ENCODE measurements at places on chromosomes 5 and 9.
A peak's percentile ranks its signal among the peaks of the same experiment; 100 is the strongest.

DNA sequence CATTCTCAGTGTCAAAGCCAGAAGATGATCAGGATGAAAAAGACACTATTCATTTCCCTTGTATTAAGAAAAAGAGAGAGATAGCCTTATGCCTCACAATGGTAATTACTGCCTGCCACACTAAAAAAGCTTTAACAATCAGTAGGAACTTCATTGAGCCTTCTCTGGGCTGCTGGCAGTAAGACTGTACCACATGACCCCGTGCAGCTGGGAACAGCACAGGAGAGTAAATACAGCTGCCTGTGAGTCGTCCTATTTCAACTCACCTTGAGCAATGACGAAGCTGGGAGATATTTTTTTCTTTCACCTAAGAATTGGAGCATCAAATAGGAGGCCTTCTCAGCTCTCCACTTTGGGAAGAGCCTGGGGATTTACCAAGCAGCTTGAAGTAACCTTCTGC, 316.3 kb downstream of the GABRB2 start:
- DNase-seq = peak; percentile 81

- no peak for DNase-seq
Observed at GRCh38 chr5:72246954-72247442, 73.0 kb downstream of the MRPS27 start.

DNA sequence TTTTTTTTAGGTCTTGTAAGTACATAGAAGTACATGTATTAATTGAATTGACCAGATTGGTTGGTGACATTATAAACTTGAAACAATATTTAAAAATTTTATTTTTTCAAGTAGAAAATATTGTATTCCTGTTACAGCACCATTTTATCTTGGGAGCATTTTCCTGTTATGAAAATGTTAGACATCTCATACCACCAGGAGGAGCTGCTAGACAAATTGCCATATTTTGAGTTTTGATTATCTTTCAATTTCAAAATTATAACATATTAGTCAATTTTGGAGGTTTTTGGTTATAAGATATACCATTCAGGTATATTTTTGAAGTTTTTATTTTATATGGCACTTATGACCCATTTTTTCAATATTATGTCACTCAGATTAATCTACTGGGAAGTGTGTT, 84.4 kb downstream of the CNTLN start:
- no peak for DNase-seq

DNA sequence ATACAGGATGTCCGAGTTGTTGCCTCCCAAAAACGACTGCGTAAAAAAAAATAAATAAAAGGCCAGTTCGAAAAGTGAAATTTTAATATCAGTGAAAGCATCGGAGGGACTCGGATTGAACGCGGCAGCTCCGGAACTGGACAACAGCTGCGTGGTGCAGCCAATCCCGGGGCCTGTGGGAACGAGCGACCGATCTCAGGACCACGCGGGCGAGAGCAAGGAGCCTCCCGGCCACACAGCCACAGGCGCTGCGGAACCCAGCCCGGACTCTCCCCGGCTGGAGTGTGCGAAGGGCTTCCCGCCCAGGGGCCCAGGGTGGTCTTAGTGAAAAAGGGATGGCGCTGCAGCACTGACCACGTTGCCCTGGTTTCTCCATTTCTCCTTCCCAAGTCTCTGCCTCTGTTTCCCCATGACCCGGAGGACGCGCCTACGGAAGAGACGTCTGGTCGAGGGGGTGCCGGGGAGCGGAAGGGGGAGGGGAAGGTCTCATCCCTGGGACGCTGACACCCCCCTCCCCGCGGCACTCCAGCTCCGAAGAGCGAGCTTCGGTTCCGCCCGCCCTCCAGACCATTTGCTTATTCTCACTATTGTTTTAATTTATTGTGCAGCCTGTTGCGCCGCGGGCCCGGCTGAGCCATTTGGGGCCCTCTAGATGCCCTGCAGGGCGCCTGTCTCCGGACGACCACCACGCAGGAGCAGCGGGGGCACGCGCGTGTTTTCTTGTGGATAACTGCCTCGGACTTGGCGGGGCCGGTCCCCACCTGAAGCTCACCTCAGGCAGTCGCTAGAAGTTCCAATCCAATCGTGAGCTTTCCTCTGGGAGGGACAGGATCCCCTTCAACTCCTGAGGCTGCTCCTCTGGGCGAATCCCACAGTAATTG, 303.0 kb downstream of the PARP8 start:
- no peak for DNase-seq

- no peak for DNase-seq
Observed at GRCh38 chr5:131684051-131684450, 49.0 kb upstream of the RAPGEF6 start.

DNA sequence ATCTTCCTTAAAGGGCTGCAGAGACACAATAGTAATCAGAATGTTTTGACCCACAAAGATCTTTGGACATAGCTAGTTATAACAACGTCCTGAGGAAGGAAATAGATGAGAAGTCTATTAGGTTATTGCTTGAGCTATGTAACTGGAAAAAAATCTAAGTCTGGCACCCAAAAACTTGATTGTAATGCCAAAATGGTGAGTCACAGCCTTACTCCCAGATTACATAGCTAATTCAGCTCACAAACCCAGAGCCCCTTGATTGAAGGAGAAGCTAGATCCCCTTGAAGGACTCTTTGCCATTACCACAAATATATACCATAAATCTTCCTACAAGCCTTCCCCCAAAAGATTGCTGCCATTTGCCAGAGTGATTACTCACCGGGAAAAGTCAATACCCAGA, 341.8 kb upstream of the KIF2A start:
- no peak for DNase-seq

DNA sequence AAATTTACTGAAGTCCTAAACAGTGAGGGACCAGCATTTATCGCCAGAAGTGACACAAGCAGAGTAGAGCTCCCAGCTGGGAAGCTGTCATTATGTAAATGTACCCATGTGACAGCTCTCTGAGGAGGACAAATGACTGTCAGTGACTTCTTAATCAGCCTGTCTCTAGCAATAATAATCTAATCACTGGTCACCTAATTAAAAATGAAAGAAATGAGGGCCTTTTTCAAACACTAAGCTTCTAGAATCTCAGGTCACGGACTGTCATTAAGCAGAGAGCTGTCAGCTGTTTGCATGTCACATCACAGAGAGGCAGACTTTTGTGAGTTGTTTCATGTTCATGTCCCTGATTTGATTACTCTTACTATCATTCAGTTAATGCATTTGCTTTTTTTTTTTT, 77.9 kb upstream of the FBXL17 start:
- DNase-seq = no peak

GRCh38 chr9:90613502-90613901, 29.1 kb downstream of the DIRAS2 start:
- no peak for DNase-seq

DNA sequence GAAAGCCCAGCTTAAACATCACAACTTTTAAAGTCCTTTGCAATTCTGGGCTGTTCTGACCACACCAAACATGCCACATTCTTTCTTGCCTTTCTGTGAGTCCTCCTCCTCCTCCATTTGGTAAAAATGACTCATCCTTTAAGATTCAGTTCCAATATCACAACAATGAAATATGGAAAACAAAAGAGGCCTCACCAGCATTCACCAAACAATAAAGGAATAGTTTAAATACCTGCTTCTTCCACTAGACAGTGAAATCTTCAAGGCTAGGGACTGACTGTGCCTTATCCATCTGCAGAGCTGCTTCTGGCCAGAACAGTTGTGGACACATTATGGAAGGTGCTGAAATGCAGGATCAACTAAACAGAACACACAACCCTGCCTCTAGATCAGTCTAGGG, 36.0 kb downstream of the NR6A1 start:
- no peak for DNase-seq

GRCh38 chr9:137705906-137706305, 87.1 kb downstream of the EHMT1 start:
- DNase-seq = no peak

DNA sequence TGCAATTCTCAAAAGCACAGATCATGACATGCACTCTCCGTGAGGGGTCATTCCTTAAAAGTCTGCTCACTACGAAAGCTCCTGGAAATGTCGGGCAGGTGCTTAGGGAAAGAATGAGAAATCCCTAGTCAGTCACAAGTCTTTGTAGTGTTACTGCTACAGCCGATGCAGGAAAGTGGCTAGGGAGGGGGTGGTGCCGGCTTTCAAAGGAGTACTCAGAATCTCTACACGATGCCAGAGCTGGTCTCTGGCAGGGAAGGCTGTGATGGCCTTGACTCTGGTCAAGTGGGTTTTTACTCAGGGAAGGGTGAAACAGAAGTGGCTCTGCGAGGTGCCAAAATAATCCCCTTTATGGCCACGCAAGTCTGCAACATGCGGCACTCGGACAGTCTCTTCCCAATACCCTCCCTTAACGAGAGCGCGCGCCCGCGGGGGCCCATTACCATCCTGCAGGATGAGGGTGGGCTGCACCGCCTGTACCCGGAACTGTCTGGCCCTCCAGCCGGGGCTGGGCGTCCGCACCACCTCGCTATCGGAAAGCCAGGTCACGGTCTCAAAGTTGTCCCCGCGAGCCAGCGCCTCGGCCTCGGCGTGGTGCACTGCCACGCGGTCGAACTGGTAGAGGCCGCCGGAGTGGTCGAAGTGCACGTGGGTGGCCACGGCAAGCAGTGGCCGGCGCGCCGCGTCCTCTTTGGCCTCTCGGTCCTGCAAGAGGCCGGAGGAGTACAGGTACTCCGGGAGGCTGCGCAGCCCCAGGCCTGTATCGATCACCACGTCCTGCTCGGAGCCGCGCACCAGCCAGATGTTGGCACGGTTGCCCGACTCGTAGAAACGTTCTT, 956 bp downstream of the MBLAC2 start:
- DNase-seq = peak; percentile 12

GRCh38 chr5:34639852-34640626, 16.1 kb upstream of the RAI14 start:
- no peak for DNase-seq

GRCh38 chr5:14560091-14560595, 21.4 kb upstream of the OTULINL start:
- DNase-seq = peak; percentile 28

GRCh38 chr9:133086894-133087293, 25.1 kb downstream of the CEL start:
- DNase-seq = no peak

- DNase-seq = peak; percentile 75
Observed at GRCh38 chr5:16552666-16553343, 64.0 kb downstream of the RETREG1 start.

GRCh38 chr5:169666365-169666764, 29.3 kb downstream of the DOCK2 start:
- no peak for DNase-seq

- DNase-seq = no peak
Observed at GRCh38 chr9:127549751-127550150, 62.3 kb upstream of the STXBP1 start.

DNA sequence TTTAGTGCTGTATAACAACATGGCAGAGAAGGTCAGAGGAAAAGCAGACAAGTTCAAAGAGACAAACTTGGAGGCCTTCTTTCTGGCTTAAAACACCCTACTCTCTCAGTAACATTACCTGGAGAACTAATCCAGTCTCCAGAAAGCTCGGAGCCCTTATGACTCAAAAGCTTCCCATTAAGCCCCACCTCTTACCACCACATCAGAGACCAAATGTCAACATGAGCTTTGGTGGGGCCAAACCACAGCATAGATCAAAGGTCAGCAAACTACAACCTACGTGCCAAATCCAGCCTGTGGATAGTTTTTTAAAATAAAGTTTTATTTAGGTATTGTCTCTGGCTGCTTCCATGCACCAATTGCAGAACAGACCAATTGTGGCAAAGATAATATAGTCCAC, 589.9 kb downstream of the DNAH5 start:
- no peak for DNase-seq

GRCh38 chr5:125176005-125176390, 429.6 kb upstream of the ZNF608 start:
- DNase-seq = no peak

DNA sequence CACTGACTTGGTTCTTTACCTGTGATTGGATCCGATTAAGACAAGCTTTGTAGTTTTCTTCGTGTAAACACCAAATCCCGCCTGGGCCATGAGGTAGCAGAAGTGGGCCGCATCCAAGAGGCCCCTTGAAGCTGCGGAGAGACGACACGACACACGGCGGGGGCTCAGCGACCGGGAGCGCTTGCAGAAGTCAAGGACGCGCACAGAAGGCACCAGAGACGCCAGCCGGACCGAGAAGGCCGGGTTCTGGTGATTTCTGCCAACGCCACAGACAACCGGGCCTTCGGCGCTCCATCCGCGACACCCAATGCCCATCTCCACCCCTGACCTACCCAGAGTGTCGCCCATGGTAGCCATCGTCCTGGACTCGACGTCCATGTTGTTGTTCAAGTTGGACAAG, 19.8 kb upstream of the INPP5E start:
- no peak for DNase-seq

- DNase-seq = no peak
Observed at GRCh38 chr9:524008-524407, 309.3 kb downstream of the DOCK8 start.

DNA sequence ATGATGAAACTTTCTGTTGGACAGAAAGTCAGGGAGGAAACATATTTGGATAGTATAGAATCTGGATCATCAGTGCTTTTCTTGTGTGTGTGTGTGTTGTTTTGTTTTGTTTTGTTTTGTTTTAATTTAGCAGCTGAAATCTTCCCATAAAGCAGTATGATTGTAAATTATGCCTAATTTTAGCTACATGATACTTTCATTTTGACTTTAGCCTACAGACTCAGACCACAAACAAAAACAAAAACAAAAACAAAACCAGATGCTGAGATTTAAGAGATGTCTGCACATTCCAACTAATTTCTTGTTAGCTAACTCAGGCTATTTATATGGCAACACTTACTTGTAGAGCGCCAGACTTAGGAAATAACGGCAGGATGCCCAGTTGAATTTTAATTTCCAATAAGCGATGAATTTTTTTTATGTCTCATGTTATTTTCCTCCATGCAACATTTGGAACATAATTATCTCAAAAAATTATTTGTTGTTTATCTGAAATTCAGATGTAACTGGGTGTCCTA, 119.5 kb upstream of the TRPC7 start:
- no peak for DNase-seq

GRCh38 chr5:80975065-80975464, 14.9 kb downstream of the RASGRF2 start:
- DNase-seq = no peak

DNA sequence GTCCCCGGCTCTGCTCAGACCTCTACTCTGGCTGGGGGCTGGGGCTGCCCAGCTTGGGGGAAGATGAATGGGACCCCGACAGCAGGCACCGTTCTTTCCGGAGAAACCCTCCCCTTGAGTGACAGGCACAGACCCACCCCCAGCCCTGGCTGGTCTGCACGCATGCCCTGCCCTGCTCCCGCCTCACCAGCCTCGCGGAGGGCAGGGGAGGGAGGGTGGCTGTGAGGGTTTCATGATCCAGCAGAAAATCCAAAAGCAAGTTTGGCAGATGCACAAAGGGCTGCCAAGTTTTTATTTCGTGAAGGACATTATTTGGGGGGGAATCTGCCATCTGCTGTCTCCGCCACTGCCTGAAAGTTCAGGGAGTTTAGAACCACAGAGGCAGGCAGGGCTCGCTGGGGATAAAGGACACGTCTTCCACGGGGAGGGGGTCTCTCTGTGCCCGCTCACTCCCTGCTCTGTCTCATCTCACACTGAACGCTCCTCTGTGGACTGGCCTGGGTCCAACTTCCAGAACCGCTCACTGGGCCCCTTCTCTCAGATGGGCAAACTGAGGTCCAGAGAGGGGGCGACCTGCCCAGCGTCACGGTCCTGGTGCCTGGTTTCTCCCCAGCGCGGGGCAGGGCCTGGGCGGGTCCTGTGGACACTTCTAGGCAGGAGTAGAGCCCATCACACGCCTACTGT, 92.9 kb downstream of the RXRA start:
- DNase-seq = no peak

- no peak for DNase-seq
Observed at GRCh38 chr5:35035271-35035670, 12.5 kb downstream of the AGXT2 start.
